ENCODE measurements at places on chromosomes 1 and 21.

DNA sequence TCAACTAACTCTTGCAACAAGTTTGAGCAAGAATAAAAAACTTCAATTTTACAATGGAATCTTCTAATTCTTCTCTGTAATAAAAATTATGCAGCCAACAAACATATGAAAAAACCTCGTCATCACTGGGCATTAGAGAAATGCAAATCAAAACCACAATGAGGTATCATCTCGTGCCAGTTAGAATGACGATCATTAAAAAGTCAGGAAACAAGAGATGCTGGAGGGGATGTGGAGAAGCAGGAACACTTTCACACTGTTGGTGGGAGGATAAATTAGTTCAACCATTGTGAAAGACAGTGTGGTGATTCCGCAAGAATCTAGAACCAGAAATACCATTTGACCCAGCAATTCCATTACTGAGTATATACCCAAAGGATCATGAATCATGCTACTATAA is 327.5 kb upstream of the LYPLAL1 start:
- peak; percentile 91 for DNase-seq

DNA sequence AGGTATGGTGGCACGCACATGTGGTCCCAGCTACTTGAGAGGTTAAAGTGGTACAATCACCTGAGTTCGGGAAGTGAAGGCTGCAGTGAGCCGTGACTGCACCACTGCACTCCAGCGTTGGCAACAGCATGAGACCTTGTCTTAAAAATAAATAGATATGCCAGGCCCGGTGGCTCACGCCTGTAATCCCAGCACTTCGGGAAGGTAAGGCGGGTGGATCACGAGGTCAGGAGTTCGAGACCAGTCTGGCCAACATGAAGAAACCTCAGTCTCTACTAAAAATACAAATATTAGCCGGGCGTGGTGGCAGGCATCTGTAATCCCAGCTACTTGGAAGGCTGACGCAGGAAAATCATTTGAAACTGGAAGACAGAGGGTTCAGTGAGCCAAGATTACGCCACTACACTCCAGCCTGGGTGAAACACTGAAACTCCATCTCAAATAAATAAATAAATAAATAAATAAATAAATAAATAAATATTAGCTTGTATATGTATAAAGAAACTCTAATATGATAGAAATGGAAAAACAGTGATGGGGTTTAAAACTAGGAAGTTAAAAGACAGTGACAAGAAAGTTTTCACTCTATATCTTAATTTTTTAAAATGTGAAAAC is 18.8 kb downstream of the GATAD2B start:
- peak; percentile 80 for DNase-seq

GRCh38 chr21:36454093-36454531 is 25.8 kb downstream of the CLDN14 start:
- no peak for DNase-seq

- DNase-seq: peak; percentile 65
Measured at GRCh38 chr1:8818325-8818775, 910 bp upstream of the RERE start.

GRCh38 chr1:20100632-20101355 is 18.5 kb downstream of the PLA2G2D start:
- DNase-seq: peak; percentile 28

DNA sequence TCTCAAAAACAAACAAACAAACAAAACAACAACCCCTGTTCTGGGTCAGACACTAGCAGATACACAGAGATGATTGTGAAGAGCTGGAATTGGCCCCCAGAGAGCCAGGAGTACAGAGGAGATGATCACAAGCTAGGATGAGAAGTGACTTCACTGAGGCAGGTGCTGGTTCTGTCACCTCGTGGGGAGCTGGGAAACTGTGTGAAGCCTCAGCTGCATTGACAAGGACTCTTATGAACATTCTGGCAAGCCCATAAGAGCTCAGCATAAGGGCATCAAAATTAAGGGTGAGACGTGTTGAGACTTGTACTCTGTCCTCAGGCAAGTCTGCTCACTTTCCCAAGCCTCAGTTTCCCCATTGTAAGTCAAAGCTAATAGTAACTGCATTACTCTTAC is 14.7 kb upstream of the PTP4A2 start:
- DNase-seq: no peak

- no peak for DNase-seq
Measured at GRCh38 chr1:151514366-151514765, 3.2 kb downstream of the CGN start.

- peak; percentile 31 for DNase-seq
Measured at GRCh38 chr21:29104239-29104708, 26.2 kb upstream of the MAP3K7CL start.

DNA sequence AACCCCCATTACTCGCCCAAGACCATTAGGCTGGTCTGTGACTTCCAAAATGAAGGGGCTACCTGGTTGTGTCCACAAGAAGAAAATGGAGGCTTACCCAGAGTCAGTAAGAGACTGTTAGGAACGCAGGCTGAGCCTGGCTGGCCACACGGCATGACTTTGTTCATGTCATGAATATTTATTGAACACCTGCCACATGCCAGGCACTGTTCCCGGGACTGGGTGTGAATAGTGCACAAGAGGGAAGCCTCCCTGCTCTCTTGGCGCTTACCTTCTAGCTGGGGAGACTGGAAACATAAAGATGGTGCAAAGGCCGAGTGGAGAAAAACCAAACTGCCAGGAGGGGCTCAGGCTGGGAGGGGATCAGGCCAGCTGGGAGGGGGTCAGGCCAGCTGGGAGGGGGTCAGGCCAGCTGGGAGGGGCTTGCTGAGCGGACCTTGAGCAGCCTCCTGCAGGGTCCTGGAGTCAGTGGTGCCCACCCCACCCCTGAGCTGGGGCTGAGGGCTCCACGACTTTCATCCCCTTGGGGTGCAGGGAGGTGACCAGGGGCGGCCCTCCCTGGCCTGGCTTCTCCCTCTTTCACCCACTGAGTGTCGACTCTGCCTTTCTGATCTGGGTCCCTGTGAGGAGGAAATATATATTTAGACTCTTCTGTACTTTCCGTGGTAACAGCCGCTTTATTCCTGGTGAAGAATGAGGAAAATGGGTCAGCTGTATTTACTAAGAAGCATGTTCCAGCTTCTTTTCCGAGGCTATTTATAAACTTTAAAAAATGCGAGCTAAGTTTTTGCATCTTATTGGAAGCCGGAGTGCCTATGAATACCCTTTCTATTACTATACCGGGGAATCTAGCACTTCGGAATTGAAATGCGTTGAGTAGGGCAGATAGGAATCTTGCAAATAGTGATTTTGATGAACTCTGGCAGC is 139.0 kb downstream of the CAMTA1 start:
- no peak for DNase-seq

DNA sequence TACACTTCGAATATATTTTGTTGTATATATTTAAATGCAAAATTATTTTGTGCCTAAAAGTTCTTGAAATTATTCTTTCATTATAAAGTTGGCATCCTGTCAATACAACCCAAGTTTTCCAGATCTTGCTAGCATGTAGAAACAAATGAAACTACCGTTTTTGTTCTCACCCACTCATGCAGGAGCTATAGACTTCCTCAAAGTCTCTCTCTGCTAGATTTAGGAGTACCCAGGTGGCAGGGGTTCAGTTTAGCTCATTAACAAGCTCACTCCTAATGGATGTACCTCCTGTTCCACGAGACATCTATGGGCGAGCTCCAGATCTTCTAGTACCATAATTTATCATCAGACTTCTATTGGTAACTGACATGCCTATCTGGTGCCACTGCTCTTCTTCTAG is 390.2 kb upstream of the POU3F1 start:
- no peak for DNase-seq

- DNase-seq: no peak
Measured at GRCh38 chr1:17260738-17261137, 11.8 kb downstream of the PADI3 start.

GRCh38 chr1:8017495-8018197 is 8.5 kb downstream of the ERRFI1 start:
- DNase-seq: peak; percentile 49

- DNase-seq: no peak
Measured at GRCh38 chr1:25537153-25537831, 6.1 kb upstream of the LDLRAP1 start.

DNA sequence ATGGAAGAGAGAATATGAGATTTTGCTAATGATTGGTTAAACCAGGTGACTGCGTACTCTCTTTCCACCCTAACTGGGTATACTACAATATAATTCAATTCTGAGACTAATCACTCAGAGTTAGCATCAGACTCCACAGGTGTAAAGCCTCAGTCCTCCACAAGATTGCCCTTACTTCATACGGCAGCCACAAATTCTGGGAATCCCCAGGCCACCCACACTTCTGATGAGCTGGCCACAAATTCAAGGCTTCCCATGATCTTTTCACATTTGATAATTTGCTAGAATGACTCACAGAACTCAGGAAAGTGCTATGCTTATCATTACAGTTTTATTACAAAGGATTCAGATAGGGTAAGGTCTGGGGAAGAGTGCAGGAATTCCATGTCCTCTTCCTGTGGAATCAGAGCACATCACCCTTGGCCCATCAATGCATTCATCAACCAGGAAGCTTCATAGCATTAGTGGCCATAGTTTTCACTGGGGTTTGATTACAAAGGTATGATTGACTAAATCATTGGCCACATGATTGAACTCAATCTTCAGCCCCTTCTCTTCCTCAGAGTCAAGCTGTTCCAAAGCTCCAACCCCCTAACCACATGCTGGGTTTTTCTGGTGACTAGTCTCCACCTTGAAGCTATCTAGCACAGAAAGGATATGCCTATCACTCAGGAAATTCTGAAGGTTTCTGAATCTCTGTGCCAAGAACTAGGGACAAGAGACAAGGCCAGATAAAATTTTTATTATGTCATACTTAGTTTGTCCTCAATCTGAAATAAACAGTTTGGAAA is 131.7 kb downstream of the HHIPL2 start:
- no peak for DNase-seq

- no peak for DNase-seq
Measured at GRCh38 chr1:245310571-245311531, 156.1 kb downstream of the KIF26B start.

DNA sequence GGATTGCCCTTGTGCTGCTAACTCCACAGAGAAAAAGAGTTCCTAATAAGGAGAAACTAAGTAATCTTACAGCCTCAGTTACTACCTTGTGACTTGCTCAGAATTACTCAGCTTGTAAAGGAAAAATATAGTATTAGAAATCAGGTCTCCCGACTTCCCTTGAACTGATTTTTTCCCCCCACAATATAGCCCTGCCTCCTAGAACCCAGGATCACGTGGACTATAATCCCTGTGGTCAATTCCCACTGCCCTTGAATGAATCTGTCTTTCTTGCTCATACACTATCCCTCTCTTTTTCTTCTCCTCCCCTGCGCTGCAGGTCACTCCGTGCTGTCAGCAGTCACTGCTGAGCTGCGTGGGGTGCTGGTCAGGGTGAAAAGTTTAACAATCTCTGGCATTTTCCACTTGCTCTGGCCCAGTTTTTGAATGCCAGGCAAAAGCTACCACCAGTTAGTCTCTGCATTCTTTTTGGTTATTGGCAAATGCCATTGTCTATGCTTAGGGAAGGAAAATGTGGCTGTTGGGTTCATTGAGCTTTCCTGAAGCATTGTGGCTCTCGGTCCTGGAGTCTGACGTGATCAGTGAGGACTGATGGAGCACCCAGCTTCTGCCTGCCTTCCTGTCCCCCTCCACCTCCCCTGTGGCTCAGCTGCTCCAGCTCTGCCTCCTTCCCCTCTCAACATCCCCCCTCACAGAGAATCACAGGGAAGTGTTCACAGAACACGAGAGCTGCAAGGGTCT is 1.9 kb upstream of the MYOC start:
- DNase-seq: peak; percentile 42

DNA sequence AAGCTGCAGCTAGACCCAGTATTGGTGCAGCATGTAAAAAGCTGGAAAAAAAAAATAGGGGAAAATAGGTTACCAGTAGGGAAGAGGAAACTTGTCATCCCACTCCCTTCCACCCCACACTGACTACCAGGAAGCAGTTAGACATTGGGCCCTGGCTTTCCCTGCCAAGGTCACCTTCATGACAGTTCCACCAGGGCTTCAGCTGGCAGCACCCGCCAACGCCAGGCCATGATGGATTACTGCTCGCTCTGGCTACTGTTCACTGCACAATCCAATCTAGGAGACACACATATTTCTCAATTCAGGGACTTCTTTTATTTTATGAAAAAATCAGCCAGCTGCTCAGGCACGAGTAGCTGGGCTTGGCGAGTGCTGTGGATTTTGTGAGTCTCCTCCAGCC is 127.7 kb downstream of the DMRTA2 start:
- no peak for DNase-seq

- DNase-seq: no peak
Measured at GRCh38 chr1:221779771-221780170, 37.9 kb upstream of the DUSP10 start.

GRCh38 chr1:110464340-110464739 is 13.4 kb downstream of the PROK1 start:
- peak; percentile 20 for DNase-seq

- no peak for DNase-seq
Measured at GRCh38 chr1:15962176-15962575, 13.7 kb downstream of the ZBTB17 start.

DNA sequence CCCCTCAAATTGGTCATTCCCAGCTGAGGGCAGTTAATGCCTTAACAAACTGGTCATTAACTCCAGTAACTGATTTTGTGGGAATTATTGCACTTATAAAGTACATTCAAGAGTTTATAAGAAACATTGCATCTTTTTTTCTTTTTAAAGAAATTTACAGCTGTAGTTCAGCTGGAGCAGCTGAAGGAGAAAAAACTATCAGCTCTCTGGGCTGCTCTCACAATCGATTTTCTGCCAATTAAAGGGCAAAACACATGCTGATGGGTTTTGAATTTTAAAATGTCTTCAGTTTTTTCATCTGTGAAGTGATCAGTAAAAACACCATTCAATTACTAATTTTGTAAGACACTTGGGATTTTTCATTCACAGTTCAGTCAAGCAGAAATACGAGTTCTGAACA is 74.7 kb downstream of the KIFAP3 start:
- DNase-seq: no peak

GRCh38 chr1:62784509-62785365 is 805 bp downstream of the ATG4C start:
- no peak for DNase-seq

GRCh38 chr1:48680411-48681035 is 96.2 kb downstream of the BEND5 start:
- DNase-seq: no peak

GRCh38 chr1:15213341-15213821 is 33.6 kb upstream of the FHAD1 start:
- peak; percentile 66 for DNase-seq

DNA sequence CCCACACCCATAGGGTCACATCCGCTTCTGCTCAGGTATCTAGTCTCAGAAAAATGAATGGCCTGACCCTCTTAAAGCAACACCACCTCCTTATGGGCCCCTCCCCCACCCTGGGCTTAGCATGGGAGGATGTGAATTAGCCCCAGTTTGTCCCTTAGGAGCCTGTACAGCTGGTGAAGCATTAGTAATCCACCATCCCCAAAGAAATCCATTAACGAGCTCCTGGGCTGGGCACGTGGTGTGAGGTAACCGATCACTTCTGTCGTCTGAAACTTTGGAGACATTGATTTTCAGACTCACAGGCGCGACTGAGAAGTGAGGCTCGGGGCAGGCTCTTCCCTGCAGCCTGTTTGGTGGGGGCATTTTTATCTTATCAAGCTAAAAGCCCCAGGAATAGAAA is 10.5 kb downstream of the RASSF5 start:
- no peak for DNase-seq

- DNase-seq: no peak
Measured at GRCh38 chr1:38784452-38785284, 74.9 kb downstream of the RRAGC start.
